ENCODE measurements at places on chromosomes 16 and 17.

- DNase-seq = no peak
Observed at GRCh38 chr16:425740-426114, 278 bp downstream of the RAB11FIP3 start.

GRCh38 chr16:56997264-56997663 lies 7.9 kb downstream of the NLRC5 start:
- no peak for DNase-seq

DNA sequence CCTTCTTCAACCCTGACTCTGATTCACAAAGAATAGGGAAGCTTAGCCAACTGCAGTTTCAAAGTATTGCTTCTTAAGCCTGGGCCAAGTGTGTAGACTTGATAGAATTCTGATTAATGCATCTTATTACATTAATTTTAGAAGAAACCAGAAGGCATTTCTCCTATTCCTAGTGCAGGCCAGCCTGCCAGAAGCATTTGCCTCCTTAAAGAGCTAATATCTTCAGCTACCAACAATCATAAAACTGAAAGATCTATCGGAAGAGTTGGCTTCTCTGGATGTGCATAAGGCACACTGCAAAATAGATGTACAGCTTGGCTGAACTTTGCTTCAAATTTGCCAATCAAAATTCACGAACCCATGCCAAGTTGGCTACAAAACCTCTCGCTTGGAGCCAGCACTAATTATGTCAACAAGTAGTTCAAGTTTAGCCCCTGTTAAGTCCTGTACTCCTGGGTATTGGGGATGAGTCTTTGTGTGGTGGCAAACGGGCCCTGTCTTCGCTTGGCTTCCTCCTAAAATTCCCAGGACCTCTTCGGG lies 717.8 kb downstream of the WWOX start:
- no peak for DNase-seq

DNA sequence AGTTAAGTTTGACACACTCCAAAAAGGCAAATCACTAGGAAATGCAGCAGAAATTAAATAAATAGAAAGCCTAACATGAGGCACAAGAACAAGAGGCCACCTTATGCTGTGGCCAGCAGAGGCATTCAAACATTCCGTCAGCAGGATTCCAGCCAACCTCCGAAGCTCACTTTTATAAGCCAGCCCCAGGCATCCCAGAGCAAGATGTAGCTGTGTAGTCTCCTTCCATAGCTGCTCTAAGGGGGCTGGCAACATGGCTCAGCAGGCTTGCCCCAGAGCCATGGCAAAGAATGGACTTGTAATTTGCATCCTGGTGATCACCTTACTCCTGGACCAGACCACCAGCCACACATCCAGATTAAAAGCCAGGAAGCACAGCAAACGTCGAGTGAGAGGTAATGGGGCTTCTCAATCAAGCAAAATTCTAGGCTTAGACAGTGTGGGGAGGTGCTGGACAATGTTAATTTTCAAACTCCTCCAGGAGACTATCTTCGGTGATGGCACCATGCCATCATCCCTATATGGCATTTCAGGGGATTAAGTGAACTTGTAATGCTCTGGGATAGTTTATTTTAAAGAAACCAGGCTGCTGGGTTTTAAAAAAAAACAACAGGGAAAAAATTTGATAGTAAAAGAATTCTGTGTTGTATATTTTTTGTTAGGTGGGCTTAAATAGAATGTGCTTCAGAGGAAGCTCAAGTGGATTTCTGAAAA lies at the start of gene CLEC3A:
Gene CLEC3A (plus strand): TSS at position 202 of the 714 bp plus-strand sequence. CDS start 79 bp downstream, at position 281.
- no peak for DNase-seq

- no peak for DNase-seq
Observed at GRCh38 chr16:12951392-12951791, 50.0 kb downstream of the SHISA9 start.

- DNase-seq = no peak
Observed at GRCh38 chr17:67769231-67769630, 51.5 kb downstream of the NOL11 start.

DNA sequence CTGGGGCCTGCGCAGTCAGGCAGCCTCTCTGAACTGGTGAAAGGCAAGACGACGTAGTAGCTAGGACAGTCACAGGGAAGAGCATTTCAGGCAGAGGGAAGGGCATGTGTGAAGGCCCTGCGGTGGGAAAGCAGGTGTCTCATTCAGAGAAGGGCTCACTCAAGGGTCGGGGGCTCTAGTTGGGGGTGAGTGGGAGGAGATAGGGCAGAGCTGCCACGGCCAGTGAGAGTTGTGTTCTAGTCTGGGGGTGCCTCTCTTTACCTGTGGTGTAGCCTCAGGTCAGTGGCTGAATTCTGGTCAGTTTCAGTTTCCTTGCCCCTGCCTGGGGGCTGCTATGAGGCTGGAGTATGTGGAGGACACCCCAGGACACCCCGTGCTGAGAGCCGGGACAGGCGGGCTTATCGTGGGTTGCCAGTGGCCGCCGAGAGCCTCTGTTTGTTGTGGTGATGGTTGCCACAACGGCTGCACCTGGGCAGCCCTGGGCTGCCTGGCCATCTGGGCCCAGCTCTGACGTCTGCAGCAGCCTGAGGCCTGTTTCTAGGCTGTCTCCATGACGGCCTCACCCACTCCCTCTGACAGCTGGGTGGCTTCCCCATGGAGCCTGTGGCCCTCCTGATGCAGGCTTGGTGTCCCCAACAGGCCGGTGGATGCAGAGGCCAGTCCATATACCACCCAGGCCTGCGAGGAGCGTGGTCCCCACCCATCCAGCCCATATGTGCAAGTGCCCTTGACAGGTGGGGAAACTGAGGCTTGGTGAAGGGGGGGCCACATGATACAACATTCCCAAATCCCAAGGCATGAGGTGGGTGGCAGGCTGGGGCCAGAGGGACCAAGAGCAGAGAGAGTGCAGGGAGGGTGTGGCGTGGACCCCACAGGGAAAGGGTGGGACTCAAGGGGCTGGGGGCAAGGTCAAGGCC lies 10.8 kb downstream of the MAP2K3 start:
- no peak for DNase-seq

DNA sequence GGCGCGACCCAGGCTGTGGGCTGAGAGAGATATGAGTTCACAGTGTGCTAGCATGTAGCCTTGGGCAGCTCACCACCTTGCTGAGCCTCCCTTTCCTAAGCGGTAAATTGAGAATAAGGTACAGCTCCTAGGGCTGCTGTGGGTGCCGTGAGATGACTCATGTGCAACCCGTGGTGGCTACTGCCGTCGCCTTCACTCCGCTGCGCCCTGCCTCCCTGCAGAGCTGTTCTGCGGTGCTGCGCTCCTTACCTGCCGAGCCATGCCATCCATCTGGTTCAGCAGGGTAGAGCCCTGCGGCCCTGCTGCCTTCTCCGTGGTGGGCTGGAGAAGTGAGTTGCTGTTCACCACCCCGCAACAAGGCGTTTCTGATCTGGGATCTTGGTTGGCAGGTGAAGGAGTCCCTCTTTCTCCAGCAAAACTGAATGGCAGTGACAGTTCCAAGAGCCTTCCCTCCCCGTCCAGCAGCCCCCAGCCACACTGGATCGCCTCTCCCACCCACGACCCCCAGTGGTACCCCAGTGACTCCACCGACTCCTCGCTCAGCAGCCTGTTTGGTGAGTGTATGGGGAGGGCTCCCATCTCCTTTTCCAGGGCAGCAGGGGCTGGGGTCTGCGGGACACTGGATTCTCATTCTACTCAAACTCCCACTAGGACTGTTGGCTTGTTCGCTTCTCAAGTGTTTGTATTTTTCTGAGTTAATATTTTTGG lies 9.3 kb upstream of the JPT2 start:
- DNase-seq = no peak

DNA sequence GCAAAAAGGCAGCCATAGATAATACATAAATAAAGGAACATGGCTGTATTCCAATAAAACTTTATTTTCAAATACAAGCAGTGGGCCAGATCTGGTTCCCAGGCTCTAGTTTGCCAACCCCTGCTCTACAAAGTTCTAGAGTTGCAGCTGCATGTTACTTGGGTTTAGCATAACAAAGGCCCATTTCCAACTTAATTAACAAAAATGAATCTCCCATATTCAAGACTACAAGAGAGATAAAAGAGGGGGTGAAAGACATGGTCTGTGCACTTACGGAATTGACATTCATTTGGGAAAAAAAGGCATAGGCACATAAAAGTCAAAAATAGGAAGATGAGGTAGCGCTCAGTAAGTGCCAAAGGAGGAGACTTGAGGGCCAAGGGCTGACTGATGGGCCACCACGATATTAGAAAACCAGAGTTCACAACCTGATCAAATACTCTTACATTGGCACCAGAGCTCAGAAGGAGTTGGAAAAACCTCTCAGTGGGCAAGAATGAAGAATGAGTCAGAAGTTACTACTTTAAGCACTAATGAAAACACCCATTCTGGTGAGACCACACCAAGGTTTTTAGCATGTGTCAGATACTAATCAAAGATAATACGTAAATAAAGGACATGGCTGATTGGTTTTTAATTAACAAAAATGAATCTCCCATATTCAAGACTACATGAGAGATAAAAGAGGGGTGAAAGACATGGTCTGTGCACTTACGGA lies 164.0 kb downstream of the VPS53 start:
- DNase-seq = no peak

GRCh38 chr16:85222155-85222863 lies 110.0 kb upstream of the CIBAR2 start:
- DNase-seq = no peak
